ENCODE measurements at places on chromosomes 2 and 18.
A peak's percentile ranks its signal among the peaks of the same experiment; 100 is the strongest.

GRCh38 chr2:229160984-229161383 lies 110.1 kb downstream of the PID1 start:
- DNase-seq = no peak

DNA sequence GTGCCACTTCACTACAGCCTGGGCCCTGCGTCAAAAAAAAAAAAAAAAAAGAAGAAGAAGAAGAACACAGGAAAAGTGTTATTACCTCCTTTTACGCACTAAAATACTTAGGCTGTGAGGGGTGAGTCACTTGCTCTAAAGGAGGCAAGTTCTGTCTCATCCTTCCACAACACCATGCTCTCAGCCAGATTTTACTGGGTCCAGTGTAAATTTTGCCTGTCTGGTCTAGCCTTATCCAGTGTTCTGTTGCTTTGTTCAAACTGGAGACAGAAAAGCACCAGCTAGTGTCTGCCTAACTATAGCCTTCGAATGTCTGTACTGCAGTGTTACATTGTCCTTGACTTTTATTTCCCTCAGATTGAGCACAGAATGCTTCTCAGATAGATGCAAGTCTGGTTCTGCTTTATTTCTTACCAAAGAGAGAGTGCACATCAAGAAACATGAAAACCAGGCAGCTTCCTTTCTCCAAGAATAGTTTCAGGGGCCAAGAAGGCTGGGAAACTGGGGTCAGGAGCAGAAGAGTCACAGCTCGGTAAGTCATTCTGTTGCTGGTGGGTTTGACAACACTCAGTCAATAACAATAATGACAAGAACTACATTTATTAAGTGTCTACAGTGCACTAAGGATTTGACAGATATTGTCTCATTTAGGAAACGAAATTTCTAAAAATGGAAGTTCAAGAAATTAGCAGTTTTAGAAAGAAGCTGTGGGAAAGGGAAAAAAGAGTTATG lies 3.1 kb upstream of the MSGN1 start:
- DNase-seq = no peak

DNA sequence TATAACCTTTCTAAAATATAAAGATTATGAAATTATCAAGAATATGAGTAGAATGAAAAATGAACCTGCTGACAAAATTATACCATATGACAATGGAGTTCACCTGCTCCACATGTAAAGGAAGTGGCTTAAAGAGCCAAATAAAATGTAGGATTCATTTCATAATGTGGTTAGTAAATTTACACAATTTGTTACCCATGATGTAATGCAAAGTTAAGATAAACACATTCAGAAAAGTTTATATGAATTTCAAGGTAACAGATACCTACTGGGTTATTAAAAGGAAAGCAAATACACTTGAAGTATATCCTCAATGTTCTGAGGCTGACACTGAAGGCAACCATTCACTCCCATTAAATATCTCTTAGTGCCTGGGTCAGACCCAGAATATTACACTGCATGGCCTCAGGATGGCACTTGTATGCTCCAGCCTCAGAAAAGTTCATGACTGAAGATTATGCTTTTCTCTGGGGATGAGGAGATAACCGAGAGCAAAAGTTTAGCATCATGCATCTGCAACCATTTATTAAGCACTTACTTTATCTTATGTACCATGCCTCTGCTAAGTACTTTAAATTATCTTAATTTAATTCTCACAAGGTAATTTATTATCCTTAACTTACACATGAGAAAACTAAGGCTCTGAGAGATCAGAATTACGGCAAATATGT lies 6.2 kb downstream of the STRN start:
- no peak for DNase-seq

DNA sequence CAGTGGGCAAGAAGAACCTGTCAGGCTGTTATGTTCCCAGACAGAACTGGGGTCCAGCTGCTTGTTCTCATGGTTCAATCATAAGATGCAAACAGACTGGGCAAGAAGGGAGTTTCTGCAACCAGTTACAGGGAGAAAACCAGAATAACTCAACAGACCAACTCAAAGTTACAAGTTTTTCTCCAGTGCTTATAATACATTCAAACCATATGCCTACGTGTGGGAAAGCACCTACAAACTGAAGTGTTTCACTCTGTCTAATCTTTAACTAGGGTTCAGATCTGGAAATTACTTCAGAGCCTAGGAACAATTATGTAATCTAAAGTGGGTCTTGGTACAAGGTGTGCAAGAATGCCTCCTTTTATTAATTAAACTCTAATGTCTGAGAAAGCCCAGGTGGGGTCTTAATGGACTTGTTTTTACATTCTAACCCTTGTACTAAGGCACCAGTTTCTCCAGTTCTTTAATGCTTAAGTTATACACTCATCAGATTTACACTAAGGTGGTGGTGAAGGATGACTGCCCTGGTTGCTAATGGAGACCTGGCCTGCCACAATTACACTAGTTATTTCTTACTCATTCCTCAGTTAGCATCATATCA lies 951.9 kb downstream of the TSN start:
- no peak for DNase-seq

- DNase-seq = no peak
These were observed 57.9 kb upstream of the SPHKAP start for GRCh38 chr2:228239207-228239906.

DNA sequence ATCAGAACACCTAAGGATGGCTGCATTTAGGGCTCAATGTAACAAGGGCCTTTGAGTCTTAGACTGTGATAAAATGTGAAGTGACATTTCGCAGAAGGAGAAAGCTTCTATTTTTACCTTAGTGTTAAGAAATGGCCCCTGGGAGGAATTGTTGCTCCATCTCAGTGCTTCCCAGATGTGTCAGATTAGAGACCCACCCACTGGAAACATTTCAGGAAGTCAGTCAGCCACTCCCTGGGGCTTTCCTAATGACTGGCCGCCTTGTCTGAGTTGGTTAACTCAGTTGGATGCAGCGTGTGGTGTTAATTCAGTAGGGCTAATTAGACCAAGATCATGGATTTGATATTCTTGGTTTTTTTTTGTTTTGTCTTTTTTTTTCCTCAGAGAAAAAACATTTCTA lies 355.9 kb downstream of the PIK3C3 start:
- no peak for DNase-seq

GRCh38 chr2:149552830-149553229 lies 34.7 kb downstream of the MMADHC start:
- DNase-seq = no peak

- DNase-seq = no peak
These were observed 20.9 kb upstream of the GMPPA start for GRCh38 chr2:219477815-219478214.

GRCh38 chr2:131140581-131140980 lies 35.4 kb downstream of the PLEKHB2 start:
- DNase-seq = no peak

- no peak for DNase-seq
These were observed 444.1 kb upstream of the SMIM21 start for GRCh38 chr18:75871596-75871995.

GRCh38 chr18:40075616-40076015 lies 1879.4 kb upstream of the PIK3C3 start:
- no peak for DNase-seq

- peak; percentile 19 for DNase-seq
These were observed 12.5 kb downstream of the WIPF1 start for GRCh38 chr2:174585146-174585545.

DNA sequence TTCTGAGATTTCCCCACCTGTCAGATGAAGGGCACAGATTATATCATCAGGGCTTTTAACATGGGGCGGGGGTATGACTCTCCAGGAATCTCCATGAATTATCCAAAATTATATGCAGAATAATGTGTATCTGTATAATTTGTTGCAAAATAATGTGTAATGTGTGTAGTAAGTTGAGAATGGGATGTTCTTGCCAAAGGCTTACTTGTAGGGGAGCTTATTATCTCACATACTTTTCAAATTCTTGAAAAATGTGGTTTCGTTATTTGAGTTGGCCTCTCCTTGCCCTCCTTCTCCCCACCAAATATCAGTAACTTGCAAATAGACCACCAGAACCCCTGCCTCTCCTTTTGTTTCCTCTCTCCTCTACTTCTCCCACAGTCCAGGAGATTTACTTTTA lies 35.6 kb downstream of the UBR3 start:
- DNase-seq = no peak

DNA sequence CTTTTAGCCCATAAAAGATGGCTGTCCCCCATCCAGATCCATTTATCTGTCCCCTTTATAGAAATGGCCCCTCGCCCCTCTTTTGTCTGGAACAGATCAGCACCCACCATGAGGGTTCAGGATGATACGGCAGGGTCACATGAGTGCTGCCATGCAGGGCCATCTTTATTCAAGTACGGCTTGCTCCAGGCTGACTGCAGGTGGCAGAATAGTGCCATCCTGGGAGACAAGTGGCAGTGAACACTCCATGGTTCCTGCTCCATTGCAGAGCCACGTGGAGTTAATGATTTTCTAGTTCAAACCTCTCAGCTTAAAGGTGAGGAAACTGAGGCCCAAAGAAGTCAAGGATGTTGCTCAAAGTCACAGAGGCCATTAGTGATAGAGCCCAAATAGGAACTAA lies 180.6 kb downstream of the CLIP4 start:
- peak; percentile 53 for DNase-seq

GRCh38 chr2:45497355-45497754 lies 113.7 kb downstream of the SRBD1 start:
- DNase-seq = no peak

DNA sequence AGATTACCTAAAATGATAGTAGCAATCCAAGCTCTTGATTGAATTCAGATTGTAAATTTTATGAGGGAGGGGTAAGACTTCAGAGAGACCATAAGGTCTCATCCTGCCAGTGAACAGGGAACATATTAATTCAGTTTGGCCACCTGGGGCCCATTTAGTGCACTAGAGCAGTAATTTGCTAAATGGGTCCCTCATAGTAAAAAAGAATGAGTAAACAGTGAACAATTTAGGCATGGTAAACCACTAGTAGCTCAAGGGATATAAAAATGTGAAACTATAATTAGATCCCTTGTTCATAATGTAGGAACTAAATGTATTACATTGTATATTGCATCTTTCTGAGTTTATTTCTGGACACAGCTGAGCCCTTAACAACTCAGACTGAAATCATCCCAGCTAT lies 4.9 kb upstream of the PHLPP1 start:
- DNase-seq = no peak

DNA sequence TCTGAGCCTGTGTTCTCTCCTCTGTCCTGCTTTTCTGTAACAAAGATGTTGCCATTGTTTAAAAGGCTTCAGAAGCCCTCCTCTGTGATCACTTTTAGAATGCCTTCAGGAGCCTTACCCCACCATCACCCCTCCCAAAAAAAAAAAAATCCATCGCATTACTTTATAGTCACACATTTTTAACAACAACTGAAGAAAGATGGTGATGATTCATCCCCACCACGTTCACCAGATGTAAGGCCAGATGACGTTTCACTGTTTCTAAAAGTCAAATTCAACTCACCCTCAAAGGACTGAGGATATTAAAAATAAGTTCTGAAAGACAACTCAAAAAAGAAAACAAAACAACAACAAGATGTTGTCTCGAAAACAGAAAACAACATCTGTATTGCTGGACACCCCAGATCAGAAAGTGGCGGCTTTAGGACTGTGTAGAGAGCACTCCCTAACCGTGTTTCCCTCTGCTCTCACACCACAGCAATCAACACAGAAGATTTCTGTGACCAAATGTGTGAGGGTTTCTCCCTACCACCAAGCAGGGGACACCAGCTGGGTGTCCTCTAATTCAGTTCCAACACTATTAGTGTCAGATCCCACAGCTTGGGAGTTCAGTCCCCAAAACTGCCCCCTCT lies 61.9 kb upstream of the CREB1 start:
- no peak for DNase-seq

GRCh38 chr2:217206016-217206725 lies 346.3 kb upstream of the TNP1 start:
- no peak for DNase-seq

DNA sequence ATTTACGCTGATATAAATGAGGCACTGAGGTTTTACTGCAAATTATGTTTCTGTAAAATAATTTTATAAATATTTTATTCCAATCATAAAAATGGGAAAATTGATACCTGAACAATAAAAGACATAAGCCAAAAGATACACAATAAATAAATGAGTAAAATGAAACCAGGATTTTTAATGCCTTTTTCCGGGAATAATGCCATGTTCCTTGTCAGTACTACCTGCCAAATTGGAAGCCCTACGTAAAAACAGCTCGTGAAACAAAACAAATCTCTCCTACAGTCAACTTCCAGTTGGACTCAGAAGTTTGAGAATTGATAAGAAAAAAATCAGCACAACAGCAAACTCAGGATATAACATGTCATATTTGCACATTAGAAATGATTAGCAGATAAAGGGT lies 18.0 kb downstream of the GALNT3 start:
- DNase-seq = no peak

GRCh38 chr18:50075772-50076171 lies 119.2 kb downstream of the MYO5B start:
- DNase-seq = no peak

DNA sequence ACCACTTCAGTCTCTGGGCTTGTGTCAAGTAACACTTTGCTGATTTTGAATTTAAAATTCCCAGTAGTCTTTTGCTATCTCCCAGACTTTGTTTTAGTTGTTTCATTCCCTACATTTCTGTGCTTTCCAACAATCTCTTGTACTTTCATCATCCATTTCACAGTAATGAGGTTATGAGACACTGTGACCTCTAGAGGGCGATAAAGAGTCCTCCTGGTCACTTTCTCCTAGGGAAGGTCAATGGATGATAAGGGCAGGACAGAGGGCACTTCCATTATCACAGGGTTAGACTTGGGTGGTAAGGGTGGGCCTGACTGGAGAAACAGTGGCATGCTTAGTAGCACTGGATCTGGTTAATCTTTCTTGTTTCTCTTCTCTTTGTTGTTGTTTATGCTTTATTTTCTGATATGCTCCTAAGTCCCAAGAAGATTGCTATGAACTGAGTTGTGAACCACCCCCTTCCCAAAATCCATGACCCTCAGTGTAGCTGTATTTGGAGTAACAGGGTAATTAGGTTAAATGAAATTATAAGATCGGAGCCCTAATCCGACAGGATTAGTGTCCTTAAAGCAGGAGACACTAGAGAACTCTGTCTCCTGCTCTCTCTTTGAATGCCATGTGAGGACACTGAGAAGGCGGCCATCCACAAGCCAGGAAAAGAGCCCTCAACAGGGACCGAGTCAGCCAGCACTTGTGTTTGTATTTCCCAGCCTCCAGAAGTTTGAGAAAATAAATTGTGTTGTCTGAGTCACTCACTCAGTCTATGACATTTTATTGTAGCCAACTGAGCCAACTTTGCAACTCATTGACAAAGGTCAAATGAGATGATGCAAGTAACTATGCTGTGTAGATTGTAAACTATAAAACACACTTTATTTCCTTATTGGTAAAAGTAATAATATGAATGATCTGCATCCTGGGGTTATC lies 779.2 kb downstream of the CNTNAP5 start:
- DNase-seq = peak; percentile 16

DNA sequence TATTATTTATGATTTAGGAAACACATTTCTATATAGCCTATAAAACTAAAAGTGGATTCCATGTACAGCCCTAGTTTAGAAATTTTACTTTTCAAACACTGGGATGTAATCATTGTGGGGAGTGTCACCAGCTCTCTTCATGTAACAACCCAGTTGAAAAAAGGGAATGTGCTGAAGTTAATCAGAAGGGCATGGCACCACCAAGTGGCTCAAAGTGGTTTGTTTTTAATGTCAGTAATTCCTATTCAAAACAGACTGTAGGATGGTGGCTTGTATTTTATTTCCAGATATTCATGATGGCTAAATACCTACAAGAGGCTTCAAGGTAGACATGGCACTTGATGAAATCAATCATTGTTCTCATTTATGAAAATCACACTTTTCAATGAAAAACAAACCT lies 58.1 kb upstream of the TMEM182 start:
- DNase-seq = no peak
